CD4-positive, alpha-beta T cell (primary cell): ENCODE measurements at places on chromosomes 13 and 19.

GRCh38 chr19:1690699-1691307 lies 38.4 kb upstream of the TCF3 start:
- peak; percentile 52 for DNase-seq

DNA sequence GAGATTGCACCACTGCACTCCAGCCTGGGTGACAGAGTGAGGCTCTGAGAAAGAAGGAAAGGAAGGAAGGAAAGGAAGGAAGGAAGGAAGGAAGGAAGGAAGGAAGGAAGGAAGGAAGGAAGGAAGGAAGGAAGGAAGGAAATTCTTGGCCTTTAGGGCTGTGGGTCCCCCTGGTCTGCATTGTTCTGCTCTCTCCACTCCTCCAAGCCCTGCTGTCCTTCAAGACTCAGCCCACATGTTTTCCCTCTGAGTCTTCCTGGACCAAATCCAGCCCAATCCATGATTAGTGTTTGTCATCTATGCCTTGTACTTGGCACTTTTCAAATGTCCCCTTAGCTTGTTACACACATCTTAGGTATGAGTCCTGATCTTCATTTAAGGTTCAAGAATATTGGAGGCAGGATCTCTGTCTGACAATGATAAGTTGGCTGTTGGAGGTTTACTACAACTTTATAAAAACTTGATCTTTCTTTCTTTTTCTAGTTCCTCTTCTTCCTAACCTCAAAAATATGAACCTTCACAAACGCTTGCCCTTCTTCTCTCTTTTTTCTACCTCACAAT lies 48.8 kb upstream of the INTS6 start:
- no peak for DNase-seq

- DNase-seq = no peak
These were observed 2.0 kb upstream of the P2RY11 start for GRCh38 chr19:10109528-10109927.

- no peak for DNase-seq
These were observed 707.8 kb downstream of the UQCRFS1 start for GRCh38 chr19:28505134-28505533.

- DNase-seq = no peak
These were observed 9.5 kb upstream of the LILRB4 start for GRCh38 chr19:54653181-54653809.

DNA sequence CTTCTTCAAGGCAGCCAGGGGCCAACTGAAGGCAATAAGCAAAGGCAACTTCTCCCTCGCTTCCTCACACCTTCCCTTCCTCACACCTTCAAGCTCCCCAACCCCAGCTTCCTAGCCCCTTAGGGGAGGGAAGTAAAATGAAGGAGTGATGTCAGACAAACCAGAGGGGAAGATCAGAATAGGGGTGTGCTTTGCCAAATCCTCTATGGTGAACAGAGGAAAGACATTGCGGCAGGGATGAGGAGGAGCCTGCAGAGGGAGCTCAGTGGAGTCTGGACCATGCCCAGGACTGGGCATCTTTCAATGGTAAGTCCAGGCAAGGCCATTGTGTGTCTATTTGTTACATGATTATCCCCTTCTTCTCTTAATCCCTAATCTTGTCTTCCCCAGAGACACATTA lies 164.0 kb downstream of the TSHZ3 start:
- DNase-seq = no peak
